Hematopoietic multipotent progenitor cell treated with erythropoietin and hydrocortisone succinate and interleukin-3 and kit ligand, for 6 days (in vitro differentiated cells): ENCODE measurements at places on chromosomes 3 and 15.

GRCh38 chr3:150210461-150211110, 197.5 kb upstream of the TSC22D2 start:
- no peak for DNase-seq

- no peak for DNase-seq
These were observed 33.1 kb downstream of the USF3 start for GRCh38 chr3:113663324-113663750.

DNA sequence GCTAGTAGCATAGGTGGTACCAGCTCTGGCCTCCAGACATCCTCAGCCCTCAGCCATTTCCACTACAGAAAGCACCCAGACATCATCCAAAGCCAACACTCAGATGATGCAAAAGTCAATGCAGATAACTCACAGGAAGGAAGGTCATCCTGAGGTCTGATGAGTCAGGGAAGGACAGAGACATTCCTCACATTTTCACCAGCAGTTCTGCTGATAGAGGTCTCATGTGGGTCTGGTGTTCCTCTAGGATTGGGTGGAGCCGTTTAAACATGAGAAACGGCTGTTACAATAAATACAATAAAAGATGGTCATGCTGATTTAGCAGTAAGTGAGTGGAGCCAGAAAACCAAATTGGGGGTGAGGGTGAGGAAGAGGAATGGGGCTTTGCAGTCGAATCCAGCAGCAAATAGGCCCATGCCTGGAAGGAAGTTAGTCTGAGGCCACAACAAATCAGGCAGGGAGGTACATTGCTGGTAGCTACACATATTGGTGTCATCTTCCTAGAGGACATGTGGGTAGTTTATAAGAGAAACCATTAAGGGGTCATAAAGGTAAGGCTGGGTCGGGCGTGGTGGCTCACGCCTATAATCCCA, 33.3 kb upstream of the FLNB start:
- DNase-seq, result no peak

GRCh38 chr15:42138968-42139386, 17.5 kb downstream of the PLA2G4F start:
- no peak for DNase-seq

- DNase-seq, result no peak
These were observed 113.5 kb upstream of the ALCAM start for GRCh38 chr3:105253225-105253624.

DNA sequence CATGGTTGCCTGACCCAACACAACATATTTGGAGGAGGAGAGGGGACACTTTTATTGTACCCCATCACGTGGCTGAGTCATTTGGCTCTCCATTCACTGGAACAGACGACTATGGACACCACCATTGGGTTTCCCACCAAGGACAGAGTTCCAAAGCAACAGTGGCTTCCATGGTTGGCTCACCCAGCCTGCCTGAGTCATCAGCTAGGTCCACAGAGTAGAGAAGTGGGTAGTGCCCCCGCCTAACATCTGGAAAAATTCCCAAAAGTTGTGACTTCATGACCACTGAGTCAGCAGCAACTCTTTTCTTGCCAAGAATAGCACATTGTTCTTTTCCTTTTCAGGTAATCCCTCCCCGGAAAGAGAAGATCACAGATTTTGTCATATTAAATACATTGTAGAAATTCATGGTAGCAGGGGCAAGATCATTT, 3.0 kb upstream of the PPP1R2 start:
- no peak for DNase-seq

- no peak for DNase-seq
These were observed 3.5 kb upstream of the RNU5B-1 start for GRCh38 chr15:65300924-65301441.

DNA sequence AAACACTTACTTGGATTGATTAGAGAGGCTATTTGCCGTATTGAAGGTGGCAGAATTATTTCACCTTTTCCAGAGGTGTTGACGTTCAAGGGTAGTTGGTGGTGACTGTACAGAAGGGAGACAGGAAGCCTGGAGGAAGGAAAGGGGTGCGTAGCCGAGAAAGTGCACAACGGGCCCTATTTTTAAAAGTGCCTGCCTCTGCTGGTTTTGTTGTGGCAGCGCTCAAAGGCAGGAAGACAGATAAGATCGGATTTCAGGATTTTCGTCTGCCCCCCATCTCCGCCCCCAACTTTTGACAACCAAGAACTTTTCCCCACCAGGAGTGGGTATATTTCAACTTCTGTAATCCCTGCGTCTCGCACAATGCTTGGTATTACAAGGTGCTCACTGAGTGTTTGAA, 38.5 kb downstream of the SMAD3 start:
- DNase-seq, result no peak

DNA sequence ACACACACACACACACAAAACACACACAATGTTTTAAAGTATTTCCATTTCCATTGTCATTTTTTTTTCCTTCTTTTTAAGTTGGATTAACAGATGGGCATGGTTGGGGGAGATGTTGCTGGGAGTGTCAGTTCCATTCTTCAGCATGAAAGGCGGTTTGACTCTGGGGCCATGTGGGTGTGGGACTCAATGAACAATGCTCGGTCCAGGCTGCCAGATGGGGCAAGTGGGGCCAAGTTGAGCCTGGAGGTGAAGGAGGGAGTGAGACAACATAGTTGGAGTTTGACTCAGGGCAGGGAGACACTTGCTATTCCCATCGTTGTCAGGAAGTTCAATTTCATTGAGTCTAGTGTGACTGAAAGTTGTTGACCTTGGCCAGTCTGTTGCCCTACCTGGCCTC, 125.3 kb downstream of the TLE3 start:
- no peak for DNase-seq

DNA sequence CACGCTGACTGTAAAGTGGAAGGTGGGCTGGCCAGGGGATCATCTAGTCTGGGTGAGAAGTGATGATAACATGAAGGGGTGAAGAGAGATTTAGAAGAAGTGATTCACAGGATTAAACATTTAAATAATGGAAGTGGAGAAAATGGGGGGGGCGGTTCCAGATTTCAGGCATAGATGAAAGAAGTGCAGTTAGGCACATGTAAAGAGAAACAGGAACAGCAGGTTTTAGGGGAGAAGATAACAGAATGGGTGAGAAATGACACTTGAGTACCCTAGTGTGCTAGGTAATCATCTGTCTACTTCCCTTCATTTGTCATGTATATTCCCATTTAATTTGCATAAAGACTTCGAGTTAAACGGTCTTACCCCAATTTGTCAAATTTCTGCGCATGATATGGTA, 15.3 kb downstream of the B3GNT5 start:
- DNase-seq, result no peak
